Stimulated activated CD8-positive, alpha-beta memory T cell treated with anti-CD3 and anti-CD28 coated beads, Interleukin-12 subunit alpha, Interleukin-12 subunit beta, amount 100 ng/mL, for 4 hours (primary cell): ENCODE measurements at places on chromosomes 7 and 10.

- DNase-seq: no peak
Measured at GRCh38 chr7:69957661-69958060, 359.4 kb downstream of the AUTS2 start.

DNA sequence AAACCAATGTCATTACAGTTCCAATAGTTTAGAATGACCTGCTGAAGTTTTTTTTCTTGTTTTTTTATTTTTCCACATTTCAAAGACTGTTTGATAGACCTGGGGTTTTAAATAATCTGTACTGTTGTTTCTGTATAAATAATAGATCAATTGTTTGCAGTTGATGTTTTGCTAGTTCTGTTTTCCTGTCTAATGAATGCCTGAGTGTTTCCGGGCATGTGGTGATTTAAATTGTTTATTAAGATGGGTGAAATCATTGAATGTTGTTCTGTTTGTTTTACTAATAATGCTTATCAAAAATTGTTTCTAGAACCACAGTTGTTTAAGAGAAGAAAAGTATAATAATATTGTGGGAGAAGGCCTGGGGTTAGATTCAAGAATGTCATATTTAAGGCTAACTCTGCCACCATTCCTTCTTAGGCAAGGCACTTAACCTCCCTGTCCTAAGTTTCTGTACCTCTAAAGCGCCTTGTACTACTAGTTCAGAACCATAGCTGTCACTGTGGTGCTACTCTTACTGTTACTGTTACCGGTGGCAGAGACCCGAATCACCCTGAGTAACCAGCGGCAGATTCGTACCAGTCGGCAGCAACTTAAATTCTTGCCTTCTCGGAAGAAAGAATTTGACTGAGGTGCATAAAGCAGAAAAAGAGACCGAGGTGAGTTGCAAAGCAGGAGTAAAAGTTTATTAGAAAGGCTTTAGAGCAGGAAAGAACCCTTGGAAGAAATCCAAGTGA is 1014.1 kb downstream of the REEP3 start:
- no peak for DNase-seq

DNA sequence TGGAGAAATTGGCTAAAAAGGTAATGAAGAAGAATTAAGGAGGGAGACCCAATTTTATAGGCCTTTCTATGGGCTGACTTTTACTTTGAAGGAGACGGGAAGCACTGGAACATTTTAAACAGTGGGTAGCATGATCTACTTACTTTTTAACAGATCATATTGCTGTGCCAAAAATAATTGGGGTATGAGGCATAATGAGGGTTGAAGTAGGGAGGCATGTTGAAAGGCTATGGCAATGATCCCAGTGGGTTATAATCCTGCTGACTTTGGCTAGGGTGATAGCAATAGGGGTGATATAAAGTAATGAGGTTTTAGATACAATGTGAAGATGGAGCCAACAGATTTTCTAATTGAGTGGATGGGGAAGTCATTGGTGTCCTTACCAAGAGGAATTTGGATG is 73.2 kb downstream of the GPR37 start:
- DNase-seq: no peak

DNA sequence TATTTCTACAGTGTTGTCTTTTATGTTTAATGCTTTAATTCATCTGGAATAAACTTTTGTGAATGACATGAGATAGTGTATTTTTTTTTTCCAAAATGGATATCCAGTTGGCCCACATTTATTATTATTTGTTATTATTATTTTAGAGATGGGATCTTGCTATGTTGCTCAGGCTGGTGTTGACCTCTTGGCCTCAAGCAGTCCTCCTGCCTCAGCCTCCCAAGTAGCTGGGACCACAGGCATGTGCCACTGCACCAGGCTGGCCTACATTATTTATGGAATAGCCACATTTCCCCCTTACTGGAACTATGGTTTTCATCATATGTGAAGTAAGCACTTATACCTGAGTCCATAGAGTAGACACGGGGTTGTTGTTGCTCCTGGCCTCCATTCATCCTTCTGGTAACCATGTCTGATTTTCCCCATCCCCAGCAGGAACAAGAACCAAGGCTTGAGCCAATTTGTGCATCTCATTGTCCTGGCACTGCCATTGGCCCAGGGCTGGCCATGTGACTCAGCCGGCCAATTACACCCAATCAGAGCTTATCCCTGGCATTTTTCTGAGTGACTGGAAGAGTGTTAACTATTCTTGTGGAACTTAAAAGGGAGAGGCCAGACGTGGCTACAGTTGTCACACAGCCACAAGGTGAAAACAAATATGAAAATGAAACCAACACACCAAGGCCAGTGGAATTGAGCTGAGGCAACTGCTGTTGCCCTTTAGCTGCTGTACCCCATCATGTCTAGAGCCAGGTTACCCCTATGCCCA is 23.1 kb downstream of the PRF1 start:
- no peak for DNase-seq

GRCh38 chr7:85600395-85600794 is 413.5 kb upstream of the SEMA3D start:
- no peak for DNase-seq

DNA sequence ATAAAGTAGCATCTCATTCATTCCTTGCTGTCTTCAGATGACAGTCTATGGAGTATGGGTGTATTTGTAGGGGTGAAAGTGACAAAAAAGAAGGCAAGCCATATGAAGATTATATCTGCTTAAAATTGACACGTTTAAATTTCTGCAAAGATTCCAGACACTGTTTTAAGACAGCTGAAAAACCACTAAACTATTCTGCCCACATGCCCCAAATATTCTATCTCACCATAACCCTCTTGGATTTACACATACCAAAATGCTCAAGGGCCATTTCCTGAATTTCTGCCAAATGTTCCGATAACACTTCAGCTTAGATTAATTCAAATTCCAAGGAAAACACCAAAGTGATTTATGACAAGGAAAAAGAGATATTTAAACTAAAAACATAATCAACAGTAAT is 99.9 kb upstream of the IL6 start:
- no peak for DNase-seq

- no peak for DNase-seq
Measured at GRCh38 chr10:129627442-129627841, 160.4 kb downstream of the MGMT start.

GRCh38 chr7:106029451-106029850 is 66.4 kb downstream of the CDHR3 start:
- no peak for DNase-seq

GRCh38 chr10:69636273-69636575 is 6.2 kb downstream of the FAM241B start:
- no peak for DNase-seq

- DNase-seq: no peak
Measured at GRCh38 chr7:144459635-144460034, 56.1 kb upstream of the NOBOX start.

DNA sequence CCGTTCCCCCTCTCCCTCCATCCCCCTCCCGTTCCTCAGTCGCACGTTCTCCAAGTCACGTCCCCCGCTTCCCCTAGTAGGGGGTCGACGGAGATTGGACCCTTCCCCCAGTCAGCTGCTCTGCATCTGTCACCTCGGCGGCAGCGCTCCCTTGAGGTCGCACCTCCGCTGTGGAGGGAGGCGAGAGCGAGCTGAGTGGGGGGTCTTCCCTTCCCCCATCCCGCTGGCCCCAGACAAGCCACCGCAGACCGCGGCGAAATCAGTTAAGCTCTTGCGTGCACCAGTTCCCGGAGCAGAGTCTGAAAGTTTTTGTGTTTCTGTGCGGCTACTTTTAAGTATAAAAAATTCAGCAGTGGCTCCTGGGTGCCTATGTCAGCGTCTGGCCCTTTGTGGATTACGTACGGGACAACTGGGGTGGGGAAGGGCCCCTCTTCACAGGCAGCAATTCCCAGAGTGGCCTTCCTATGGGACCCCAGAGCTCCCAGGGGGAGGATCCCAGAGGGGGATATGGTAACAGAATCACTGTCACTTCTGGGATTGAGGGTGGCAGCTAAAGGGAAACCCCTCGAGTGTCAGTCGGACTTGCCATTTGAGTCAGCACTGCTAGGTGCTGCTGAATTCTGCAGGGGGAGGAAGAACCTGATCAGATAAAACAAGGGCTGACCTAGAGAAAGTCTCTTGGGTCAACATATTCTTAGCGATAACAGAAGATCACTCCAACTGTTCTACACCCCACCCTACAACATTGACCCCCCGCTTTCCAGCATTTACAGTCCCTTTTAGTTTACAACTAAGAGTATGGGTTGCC is 12.5 kb upstream of the DDIT4 start:
- DNase-seq: peak; percentile 30

GRCh38 chr10:102322914-102323313 is 72.6 kb upstream of the NFKB2 start:
- peak; percentile 2 for DNase-seq

GRCh38 chr10:33955676-33956075 is 621.2 kb upstream of the NRP1 start:
- no peak for DNase-seq

- no peak for DNase-seq
Measured at GRCh38 chr10:121808835-121809234, 119.0 kb downstream of the ATE1 start.
